ENCODE measurements at places on chromosomes 7 and 10.

GRCh38 chr7:147153571-147153970 is 1037.0 kb downstream of the CNTNAP2 start:
- no peak for DNase-seq

- DNase-seq = no peak
Observed at GRCh38 chr10:12403119-12403518, 53.8 kb downstream of the CAMK1D start.

- DNase-seq = no peak
Observed at GRCh38 chr7:121080913-121081326, 92.4 kb downstream of the CPED1 start.

DNA sequence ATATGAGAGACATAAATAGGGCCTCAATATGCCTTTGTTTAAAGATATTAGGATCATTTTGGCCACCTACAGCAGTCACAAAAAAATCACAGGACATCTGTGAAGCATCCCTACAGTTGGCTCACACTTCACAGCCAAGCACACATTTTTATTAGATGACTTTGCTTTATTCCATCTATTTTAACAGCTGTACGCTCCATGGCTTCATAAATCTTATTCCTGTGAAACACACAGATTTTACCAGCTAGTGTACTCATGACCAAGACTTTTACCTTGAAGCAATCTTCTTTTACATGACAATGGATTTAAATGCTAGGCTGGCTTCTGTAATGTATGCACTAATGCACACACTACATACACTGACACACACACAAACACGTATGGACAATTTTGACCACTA is 254.8 kb upstream of the PITRM1 start:
- no peak for DNase-seq

- no peak for DNase-seq
Observed at GRCh38 chr10:45468079-45468478, 94.1 kb downstream of the ALOX5 start.

DNA sequence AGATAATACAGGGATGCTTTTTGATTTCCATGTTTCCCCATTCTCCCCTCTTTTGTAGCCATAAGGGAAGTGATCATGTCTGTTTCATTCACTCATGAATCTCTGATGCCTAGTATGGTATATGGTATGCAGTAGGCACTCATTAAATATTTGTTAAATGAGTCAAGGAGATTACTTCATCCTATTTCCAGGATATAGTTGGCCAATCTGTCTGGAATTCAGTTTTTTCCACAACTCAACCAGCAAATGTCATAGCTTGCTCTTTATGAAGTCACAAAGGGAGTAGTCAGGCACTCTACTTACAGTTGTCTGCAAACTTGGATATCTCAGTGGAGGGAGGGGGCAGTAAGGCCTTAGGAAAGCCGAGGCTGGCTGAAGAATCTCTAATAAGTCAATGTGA is 853.6 kb downstream of the LRMDA start:
- no peak for DNase-seq

- no peak for DNase-seq
Observed at GRCh38 chr10:14692344-14693076, 82.2 kb downstream of the FAM107B start.

DNA sequence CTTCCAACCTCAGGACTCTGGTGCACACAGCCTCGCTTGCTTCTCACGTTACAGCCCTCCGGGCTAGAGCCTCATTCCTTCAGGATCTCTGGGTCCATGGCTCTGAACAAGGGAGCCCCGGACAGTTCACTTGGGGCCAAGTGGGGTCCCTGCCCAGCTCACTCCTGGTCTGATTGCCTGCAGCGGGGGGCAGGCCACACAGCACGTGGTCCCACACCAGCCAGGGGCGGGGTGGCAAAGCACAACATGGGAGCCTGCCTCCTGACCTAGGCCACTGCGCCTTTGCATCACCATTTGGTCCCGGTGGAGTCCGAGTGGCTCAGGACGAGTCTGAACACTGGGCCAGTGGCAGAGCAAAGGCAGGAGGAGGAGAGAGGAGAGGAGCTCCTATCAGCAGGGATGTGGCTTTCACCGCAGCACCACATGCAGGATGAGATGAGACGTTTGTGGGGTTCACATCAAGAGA is 13.4 kb upstream of the CRYGN start:
- DNase-seq = peak; percentile 14

DNA sequence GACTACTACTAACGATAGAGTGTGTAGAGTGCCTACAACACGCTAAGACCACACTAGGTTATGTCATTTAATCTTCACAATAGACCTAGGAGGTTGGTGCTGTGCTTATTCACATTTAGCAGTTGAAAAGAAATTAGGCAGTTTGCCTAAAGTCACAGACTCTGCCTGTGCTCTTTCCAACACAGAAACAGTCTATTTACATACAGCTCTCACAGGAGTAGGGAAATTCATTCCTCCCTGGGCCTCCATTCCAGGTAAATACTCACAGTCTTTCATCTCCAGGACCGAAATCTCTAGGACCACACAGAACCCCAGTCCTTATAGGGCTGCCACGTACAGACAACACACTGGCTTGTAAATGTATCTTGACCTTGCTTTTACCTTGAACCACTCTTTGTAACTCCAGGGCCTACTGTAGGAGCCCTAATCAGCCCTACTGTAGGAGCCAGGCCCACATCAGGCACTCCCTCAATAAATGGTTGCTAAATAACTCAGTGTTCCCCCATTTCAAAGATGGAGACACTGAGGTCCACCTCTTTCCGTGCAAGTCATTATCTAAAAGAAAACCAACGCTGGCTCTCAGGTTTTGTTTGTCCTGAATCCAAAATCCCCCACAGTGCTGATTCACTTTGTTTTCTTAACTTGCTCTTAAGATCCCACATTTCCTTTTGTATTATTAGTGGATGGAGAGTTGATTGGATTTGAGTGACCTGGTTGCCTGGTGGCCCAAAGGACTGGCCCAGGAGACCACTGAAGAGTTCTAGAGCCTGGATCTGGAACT is 146.9 kb downstream of the KCNMA1 start:
- DNase-seq = no peak

DNA sequence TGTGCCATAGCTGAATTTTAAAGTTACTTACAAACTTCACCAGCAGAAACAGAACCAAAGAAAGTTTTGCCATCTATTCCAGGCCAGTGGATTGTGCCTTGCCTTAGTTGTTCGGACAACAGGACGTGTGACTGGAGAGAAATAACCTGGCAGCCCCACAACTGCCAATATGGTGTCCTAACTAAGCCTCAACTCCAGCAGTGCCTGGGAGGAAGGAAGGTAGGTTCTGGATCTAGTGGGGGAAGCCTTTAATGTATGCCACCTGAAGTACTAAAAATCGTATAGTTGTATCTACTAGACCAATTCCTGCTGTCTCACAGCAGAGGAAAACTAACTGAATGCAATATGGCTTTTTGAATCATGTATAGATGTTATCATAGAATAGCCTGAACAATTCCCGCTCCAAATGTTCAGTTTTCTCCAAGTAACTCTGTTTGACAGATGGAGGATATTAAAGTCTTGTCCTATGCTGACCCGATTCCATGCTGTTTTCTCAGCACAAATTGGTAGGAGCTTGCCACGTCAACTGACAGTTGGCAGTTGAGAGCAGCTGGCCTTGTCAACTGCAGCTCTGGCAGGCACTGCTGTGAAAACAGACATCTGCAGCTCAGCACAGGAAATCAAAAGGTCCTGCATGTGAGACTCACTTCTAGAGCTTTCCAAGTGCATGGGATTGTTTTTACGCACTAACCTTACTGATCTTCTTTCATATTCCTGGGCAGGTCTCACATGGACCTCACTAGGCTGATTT is 84.5 kb upstream of the WNT16 start:
- no peak for DNase-seq

- no peak for DNase-seq
Observed at GRCh38 chr10:124185084-124185483, 91.7 kb upstream of the CHST15 start.

DNA sequence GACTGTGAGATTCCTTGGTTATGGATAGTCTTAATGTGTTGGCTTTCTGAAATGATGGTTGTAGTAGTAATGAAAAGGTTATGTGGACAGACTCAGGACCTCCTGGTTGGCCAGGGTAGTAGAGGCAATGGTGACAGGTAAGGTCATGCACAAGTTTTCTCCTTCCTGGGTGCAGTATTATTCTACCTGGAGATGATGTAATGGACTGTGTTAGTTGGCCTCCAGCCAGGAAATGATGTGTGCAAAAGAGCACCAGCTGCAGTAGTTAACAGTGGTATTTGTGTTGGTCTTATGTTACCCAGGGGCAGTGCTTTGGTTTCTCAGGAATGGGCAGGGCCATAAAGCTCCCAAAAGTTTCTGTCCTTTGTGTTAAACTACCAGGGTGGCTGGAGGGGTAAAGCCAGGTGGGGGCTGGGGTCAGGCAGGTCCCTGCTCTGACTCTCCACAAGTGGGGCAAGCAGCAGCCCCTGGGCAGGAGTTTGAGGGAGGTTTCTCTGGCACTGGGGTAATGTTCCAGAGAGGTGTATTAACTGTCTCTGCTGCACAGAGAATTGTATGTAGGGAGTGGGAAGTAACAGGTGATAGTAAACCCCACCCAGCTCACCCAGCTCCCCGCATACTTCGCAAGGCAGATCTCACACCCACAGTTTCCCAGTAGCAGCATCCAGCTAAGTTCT is 36.3 kb downstream of the GPR22 start:
- no peak for DNase-seq

DNA sequence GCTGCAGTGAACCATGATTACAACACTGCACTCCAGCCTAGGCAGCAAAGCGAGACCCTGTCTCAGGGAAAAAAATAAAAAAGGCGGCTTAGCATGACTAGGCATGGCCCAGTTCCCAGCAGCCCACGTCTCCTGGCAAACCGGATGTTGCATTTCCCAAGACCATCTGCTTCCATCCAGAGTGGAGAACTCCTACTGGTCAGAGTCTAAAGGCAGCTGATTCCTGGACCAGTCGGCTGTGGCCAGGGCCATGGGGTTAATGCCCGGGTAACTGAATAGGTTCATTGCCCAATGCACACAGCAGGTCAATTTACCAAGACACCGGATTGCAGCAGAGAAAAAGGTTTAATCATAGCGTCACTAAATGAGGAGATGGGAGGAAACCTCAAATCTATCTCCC is 133.1 kb downstream of the MYL10 start:
- no peak for DNase-seq

- no peak for DNase-seq
Observed at GRCh38 chr7:27944643-27945042, 204.7 kb downstream of the TAX1BP1 start.

DNA sequence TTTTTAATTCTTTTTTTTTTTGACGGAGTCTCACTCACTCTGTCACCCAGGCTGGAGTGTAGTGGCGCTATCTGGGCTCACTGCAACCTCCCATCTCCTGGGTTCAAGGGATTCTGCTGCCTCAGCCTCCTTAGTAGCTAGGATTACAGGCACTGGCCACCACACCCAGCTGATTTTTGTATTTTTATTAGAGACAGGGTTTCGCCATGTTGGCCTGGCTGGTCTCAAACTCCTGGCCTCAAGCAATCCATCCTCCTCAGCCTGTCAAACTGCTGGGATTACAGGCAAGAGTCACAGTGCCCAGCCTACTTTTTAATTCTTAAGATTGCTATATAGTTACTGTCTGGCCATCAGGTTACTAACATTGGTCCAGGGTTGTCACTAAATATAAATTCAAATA is 59.6 kb downstream of the ZNF277 start:
- DNase-seq = no peak

Measured in CD4-positive, alpha-beta T cell treated with Interleukin-21 for 1 hour (primary cell).